ENCODE measurements at places on chromosomes 5 and 9.
A peak's percentile ranks its signal among the peaks of the same experiment; 100 is the strongest.

DNA sequence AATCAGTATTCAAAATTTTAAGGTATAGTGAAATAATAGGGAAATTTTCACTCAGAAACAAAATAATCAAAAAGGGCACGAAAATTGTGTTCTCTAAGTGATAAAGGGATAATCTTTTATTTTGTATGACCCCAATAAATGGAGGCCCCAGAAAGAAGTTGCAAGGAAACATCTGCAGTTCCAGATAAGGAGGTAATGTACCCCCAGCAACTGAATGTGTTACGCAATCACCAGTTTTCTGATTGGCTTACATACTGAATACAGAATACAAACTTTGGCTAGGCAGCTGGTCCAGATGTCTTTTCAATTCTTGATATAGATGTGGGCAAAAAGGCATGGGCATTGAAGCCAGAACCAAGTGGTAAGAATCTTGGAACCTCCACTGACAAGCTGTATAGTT is 1.7 kb upstream of the TOPORS start:
- no peak for DNase-seq

DNA sequence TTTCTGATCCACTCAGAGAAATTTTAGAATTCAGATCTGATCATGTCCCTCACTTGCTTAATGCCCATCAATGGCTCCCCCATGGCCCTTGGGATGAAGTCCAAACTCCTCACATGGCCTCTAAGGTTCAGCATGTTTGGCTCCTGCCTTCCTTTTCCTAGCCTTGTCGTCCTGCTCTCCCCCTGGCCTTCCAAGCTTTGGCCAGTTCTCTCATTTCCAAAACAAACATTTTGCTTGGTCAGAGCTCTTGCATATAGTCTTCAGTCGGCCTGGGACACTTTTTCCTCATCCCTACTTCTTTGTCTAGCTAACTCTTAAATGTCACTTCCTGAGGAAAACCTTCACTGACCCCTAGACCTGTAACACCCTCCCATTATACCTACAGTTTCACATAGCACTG is 37.1 kb upstream of the PPP3R2 start:
- DNase-seq, result no peak

GRCh38 chr9:11713077-11713476 is 980.1 kb upstream of the TYRP1 start:
- DNase-seq, result no peak

DNA sequence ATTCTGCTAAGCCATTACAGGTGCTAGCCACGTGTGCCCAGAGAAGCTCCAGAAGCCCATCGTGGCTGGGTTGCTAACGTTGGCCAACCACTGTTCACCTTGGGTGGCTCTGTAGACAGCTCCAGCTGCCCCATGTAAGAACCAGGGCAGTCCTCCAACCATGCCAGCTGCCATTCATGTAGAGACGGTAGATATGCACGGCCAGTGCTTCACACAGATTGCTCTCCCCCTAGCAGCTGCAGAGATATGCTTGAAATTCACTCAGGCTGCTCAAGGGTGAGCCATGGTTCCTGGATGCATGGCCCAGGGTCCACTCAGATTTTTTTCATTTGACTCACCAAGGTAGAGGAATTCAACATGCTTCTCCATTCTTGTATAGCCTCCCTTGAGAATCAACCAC is 31.0 kb downstream of the GADD45G start:
- DNase-seq, result no peak

DNA sequence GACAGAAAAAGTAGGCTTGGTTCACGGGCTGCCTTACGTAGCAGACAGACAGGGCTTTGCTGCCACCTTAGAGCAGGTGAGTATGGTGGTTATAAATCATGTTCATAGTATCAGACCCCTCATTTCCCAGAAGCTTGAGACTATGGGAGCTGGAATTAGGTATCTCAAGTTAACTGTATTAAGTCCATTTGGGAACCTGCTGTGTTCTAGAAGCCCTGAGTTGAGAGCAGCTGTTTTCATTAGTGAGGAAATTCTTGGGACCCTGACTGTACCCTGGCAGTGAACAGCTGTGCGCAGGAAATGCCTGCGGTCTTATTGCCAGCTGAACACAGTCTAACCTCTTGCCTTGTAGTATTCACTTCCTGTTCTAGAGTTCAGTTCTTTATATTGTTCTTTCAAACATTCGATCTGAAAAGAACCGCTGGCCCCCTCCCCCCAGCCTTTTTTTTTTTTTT is 29.8 kb downstream of the UGCG start:
- DNase-seq, result no peak

GRCh38 chr5:68711293-68712200 is 382.3 kb upstream of the SLC30A5 start:
- no peak for DNase-seq

GRCh38 chr5:43396762-43397304 is 15.4 kb downstream of the CCL28 start:
- no peak for DNase-seq

DNA sequence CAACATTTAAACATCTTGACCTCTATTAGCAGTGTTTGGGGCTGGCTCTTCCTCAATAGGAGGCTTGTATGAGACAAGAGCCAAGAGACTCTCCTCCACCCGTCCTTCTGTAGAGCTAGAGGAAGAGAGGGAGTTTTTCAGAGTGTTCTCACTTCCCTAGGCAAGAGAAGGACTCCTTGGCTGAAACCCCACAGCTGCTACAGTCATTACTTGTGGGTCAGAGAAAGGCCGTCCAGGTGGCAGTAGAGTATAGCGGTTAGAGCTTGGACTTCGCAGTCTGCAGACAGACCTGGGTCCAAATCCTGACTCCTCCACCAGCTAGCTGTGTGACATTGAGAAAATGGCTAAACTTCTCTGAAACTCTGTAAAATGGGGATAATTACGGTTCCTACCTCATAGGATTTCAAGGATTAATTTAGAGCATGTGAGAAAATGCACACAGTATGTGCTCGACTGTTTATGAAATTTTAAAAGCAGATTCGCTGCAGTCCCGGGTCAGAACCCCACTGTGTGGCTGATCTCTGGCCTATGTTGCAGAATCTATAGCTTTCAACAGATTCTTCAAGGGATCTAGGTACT is 80.8 kb upstream of the ARAP3 start:
- no peak for DNase-seq

- DNase-seq, result peak; percentile 15
Measured at GRCh38 chr9:105911104-105911911, 217.0 kb downstream of the TMEM38B start.

GRCh38 chr9:17225407-17225806 is 90.6 kb downstream of the CNTLN start:
- DNase-seq, result no peak

DNA sequence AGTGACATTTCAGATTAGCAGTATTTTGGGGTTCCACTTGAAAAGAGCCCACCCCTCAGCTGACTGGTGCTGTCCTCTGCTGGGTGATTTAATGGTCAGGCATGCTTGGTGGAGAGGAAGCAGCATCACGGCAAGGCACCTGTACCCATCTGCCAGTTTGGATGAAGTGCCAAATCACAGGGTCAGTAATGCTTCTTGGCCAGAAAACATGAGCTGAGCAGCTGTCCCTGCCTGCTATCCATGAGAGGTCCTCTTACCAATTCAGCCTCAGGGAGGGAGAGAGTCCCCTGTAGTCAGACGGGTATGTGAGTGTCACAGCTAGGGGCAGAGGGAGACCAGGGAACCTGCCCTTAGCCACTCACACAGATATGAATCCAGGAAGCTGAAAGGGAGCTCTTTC is 137.9 kb downstream of the SEC61B start:
- no peak for DNase-seq

GRCh38 chr5:35120715-35121114 is 73.0 kb upstream of the AGXT2 start:
- DNase-seq, result no peak

DNA sequence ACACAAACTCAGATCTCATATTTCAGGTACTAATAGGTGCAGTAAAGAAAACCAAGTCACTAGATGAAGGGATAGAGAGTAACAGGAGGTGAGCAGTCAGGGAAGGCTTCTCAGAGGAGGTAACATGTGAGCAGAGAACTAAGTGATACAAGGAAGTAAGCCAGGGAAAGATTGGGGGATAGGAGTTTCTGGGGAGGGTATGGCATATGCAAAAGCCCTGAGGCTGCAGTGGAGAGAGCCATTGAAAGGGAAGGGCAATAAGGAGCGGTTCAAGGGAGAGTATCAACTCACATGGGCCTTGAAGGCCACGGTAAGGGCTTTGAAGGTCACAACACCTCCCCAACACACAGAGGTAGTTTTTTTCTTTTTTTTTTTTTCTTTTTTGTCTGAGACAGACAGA is 6.9 kb downstream of the OLFML2A start:
- DNase-seq, result no peak

- DNase-seq, result peak; percentile 90
Measured at GRCh38 chr9:96217754-96218693, 84.0 kb downstream of the HSD17B3 start.

- no peak for DNase-seq
Measured at GRCh38 chr5:76688836-76689235, 27.1 kb upstream of the F2R start.

DNA sequence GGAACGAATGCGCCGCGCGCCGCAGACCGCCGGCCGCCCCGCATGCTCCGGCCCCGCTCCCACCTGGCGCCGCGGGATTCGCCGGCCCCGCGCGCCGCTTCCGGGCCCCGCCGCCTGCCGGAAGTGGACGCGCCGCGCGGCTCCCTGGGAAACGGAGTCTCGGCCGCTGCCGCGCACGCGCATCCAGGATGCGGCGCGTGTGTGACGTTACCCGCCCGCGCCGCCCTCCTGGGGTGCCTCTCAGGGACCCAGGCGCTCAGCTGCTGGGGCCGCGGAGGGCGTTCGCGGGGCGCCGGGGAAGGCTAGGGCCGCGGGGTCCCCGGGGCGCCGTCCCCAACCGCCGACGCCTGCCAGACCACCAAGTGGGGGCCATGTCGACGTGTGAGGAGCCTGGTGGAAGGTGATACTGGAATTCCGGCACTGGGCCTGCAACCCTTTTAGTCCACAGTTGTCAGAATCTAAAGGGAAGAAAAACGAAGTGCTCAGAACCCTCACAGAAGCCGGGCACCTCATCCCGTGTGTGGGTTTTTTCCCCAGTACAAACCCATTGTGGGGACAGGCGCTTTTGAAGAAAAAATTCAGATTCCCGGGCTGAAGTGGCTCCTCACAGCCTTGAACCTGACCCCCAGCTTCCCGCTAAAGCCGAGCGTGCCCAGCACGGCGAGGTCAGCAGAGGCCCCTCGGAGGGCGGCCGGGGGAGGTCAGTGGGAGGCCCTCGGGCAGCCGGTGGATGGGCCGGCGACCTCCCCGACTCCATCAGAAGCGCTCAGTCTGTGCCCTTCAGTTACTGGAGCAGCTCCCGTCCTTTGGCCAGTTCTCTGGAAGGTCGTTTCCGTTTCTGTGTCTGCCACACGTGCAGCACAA is at the start of gene CLPTM1L:
TSS of gene CLPTM1L (minus strand) at position 125 of the 864 bp plus-strand sequence. CDS start 258 bp downstream, outside the sequence.
- peak; percentile 98 for DNase-seq

- no peak for DNase-seq
Measured at GRCh38 chr5:134073404-134073803, 41.1 kb upstream of the TCF7 start.

DNA sequence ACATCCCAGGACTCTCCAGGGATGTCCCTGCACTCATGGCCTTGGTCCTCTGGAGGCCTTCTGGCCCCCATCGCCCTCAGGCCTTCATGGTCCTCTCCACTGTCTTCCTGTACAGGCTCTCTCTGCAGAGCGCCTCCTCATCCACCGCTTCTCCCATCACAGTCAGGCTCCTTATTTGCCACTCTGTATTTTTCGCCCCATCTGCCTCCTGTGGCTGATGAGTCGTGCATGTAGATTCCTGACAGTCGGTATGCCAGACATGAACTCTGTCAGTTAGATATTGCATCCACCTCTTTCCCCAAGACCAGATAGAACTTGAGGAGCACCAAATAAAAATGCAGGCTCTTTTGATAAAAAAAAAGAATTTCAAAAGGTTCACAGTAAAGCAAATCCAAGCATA is 362.8 kb downstream of the IRX1 start:
- DNase-seq, result no peak

- DNase-seq, result no peak
Measured at GRCh38 chr9:12448246-12448645, 244.9 kb upstream of the TYRP1 start.

DNA sequence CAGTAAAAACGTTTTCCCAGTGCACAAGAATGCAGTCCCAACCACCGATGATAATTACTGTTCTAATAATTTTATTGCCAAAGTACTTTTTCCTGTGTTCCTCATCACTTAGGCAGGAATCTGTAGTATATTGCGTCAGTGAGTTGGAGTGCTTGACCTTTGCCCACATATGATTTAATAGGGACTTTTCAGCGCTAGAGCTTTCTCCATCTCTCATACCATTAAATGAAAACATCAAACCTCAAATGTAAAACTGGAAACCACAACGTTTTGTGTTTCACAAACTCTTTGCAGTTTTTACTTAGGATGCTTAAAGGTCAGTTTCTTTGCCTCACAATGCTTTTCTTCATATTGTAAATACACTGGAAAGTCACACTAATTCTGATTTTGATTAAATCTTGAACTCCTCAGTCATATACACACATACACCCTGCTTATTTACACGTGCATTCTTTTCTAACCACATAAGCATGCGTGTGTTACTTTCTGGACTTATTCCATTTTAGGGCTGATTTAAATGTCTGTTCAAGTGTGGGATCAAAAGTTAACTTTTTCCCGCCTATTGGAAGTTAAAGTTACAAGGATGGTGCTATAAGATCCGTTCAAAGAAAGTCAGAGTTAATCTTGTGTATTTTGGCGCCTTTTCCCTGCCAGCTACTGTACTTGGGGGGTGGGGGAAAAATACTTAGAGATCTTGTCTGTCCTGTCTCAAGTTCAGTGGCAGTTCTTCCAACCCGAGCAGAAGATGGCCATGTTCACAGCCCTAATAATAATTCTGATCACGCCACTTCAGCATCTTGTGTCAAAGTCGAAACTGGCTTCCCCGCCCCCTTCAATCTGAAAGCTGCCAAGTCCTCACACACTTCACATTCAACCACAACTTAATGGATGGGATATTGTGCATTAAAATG is 6.6 kb upstream of the NFIB start:
- DNase-seq, result no peak

- DNase-seq, result no peak
Measured at GRCh38 chr9:90301277-90301653, 341.4 kb downstream of the DIRAS2 start.

- DNase-seq, result no peak
Measured at GRCh38 chr9:126383406-126384046, 56.9 kb downstream of the MVB12B start.

- no peak for DNase-seq
Measured at GRCh38 chr9:116162241-116162781, 8.7 kb downstream of the PAPPA start.

- DNase-seq, result no peak
Measured at GRCh38 chr9:73869264-73869663, 627.9 kb upstream of the RORB start.

DNA sequence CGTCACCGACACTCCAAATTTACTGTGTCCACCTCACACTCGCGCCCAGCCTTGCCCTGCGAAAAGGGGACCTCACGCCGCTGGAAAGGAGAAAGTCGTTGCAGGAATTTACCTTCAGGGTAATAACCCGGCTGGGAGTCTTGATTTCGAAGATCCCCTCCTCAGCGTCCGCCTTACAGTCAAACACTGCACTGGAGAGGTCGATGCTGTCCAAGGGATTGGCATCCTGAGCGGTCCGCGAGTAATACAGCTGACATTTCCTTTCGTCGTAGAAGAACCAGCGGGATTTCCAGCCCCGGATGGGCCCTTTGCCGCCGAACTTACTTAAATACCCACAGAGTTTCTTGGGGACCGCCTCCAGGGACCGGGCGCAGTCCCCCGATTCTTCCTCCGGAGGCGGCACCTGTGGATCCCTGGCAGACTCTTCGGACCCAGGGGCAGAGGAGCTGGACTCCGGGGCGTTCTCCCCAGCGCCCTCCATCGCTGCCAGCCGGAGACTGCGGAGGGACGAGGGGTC is 330 bp downstream of the TBC1D2 start:
- DNase-seq, result peak; percentile 39

GRCh38 chr9:116419181-116419580 is 265.6 kb downstream of the PAPPA start:
- DNase-seq, result no peak

- DNase-seq, result no peak
Measured at GRCh38 chr5:55816342-55816741, 34.8 kb upstream of the IL31RA start.
